ENCODE measurements at places on chromosomes 12 and 14. TPM values are rescaled to one million over a fixed set of nuclear protein-coding genes. Genes with fewer than 3 reads are reported as not detected.

Gene DAO
- total RNA-seq, result not detected

Gene PRKD1
- 7.5 TPM for total RNA-seq

Gene C12orf60
- total RNA-seq, result 2.3 TPM

Gene GPX2
- not detected for total RNA-seq

Gene TRHDE
- 17.5 TPM for total RNA-seq

Gene KRT79
- not detected for total RNA-seq

Gene FGF6
- total RNA-seq, result not detected

Gene STXBP6
- 0.17 TPM for total RNA-seq

Gene SLC17A8
- total RNA-seq, result 0.30 TPM

- no peak for DNase-seq
These were observed 10.7 kb upstream of the HSP90AA1 start for GRCh38 chr14:102097441-102098135.

- peak; percentile 90 for DNase-seq
These were observed 133.6 kb downstream of the MED13L start for GRCh38 chr12:116143909-116144308.

DNA sequence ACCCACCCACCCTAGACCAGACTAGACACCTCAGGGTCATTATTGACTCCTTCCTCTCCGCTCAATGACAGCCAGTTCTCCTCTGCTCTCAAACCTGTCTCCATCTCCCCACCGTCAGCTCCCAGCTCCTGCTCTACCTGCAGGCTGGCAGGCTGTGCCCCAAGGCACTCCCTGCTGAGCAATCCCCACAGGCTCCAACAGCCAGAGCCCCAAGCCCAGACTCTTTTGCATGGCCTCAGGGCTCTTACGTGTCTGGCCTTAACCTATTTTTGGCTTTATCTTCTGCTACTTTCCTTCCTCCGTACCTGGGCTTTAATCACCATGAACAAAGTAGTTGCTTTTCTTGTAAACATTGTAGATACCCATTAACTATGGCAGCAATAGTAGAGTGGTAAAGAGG lies 162.9 kb upstream of the PRMT8 start:
- no peak for DNase-seq

DNA sequence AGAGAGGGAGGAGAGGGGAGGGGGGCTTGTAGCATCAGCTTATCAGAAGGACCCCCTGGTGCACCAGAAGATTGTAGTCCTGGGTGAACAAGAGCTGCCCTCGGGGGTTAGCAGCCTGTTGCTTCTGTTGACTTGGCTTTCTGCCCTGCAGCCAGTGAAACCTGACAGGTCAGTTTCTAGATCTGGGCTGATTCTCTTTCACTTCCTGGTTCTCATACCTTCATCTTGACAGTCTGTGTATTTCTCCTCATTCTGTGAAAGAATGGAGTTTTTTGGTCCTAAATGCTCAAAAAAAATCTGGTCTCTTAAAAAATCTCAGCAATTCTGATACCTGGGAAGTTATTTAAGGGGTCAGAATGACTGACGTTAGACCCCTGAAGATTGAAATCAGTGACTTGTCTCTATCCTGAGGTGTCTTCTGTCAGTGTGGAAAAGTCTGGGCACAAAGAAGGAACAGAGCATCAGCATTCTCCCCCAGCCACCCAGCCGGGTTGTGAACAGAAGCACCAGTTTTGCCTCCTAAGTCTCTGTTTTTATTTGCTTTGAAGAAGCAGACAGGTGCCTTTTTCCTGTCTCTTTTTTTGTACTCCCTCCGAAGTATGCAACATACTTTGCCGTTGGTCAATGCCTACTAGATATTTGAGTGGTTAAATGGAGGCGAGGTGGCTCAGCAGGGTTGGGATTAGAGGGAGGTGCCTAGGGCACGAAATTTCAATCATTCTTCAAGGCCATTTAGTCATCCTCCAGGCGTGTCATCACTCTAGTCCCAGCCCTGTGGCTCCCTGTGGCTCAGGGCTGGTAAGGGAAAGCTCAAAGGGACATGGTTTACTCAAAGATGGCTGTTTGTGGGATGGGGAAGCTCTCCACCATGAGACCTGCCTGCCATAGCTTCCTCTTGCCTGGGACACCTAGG lies 24.0 kb downstream of the TTC9 start:
- peak; percentile 76 for DNase-seq

- no peak for DNase-seq
These were observed 209.0 kb downstream of the TMTC3 start for GRCh38 chr12:88351146-88351545.

- DNase-seq, result no peak
These were observed 863.7 kb downstream of the LRFN5 start for GRCh38 chr14:42470427-42470719.

GRCh38 chr12:100381379-100381778 lies 24.5 kb downstream of the SLC17A8 start:
- DNase-seq, result no peak

DNA sequence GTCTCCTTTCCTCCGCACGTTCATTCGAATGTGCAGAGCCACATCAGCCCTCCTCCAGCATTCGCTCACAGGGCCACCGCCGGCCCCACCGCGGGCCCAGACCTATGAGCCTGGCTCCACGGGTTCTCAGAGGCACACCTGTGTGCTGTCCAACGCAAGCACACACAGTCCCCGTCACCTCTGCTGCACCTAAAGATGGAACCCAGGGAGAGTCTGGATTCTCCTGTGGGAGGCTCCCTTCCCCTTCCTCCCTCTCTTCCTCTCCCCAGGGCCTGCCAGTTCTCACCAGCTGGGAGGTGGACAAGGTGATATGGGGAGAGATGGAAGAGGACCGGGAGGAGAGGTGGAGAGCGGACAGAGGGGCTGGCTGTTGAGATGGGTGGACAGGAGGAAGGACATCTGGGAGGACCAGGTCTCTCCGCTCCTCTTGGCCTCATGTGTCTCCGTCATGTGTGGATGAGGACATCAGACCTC lies 4.9 kb upstream of the AQP6 start:
- no peak for DNase-seq

DNA sequence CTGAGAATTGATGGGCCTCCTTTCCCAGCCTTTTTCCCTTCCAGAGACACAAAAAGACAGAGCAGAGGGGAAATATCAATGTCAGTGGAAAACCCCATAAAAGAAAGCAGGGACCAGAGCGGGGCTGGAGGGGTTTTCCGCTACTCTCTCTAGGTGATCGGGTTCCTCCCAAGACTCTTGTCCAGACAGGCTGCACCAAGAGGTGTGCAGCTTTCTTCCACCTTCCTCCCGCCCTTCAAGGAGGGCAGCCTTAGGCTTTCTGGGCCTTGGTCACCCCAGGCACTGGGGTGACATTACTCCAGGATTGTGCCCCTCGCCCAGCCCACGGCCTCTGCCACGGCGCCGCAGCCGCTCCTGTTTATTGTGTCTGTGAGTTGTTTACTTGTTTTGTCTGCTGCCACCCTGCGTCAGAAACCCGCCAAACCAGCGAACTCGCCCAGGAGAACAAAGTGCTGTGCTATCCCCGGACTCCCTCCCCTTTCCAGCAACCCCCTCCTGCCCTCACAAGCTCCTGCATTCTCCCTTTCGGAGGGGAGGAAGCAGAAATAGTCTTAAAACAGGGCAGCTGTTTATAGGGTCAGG lies 6.7 kb upstream of the HOXC6 start:
- no peak for DNase-seq

DNA sequence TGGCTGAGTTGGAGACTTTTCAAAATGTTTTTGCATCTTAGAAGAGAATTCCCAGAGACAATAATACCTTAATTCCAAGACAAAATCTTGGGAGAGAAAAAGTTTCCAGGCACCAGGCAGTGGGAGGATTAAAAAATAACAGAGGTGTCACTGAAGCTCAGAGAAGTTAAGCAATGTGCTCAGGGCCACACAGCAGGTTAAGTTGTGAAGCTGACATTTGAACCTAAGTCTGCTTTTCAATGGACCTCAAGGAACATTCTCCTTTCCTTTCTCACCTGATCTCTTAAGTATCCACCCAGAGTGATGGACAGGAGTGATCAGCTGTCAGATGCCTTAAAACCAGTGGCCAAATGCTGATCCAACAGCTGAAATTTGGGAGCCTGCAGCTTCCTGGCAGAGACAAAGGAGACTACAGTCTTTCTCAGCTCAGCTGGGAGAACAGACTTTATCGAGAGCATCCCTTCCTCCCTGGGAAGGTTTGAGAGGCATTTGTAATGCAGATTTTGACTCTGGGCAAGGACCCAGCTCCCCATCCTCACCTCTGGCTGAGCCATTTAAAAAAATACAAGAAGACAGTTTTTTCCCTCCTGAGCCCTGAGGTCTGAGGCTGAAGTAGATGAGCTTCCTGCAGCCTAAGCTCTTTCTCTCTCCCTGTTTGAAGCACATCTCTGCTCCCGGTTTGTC lies 174.9 kb upstream of the RPH3A start:
- no peak for DNase-seq

GRCh38 chr14:76881348-76881747 lies 55.1 kb downstream of the LRRC74A start:
- DNase-seq, result no peak

- no peak for DNase-seq
These were observed 13.3 kb downstream of the SETD1B start for GRCh38 chr12:121816925-121817647.

GRCh38 chr14:52846591-52846990 lies 55.2 kb upstream of the GNPNAT1 start:
- DNase-seq, result no peak

Data from renal cortical epithelial cell (primary cell).